ENCODE measurements at places on chromosomes 11 and 22. TPM values are rescaled to one million over a fixed set of nuclear protein-coding genes. Genes with fewer than 3 reads are reported as not detected.

Gene PITPNM1
- total RNA-seq, result 29.4 TPM

GRCh38 chr11:63445720-63446119 lies 45.2 kb downstream of the PLAAT5 start:
- ATAC-seq, result no peak

DNA sequence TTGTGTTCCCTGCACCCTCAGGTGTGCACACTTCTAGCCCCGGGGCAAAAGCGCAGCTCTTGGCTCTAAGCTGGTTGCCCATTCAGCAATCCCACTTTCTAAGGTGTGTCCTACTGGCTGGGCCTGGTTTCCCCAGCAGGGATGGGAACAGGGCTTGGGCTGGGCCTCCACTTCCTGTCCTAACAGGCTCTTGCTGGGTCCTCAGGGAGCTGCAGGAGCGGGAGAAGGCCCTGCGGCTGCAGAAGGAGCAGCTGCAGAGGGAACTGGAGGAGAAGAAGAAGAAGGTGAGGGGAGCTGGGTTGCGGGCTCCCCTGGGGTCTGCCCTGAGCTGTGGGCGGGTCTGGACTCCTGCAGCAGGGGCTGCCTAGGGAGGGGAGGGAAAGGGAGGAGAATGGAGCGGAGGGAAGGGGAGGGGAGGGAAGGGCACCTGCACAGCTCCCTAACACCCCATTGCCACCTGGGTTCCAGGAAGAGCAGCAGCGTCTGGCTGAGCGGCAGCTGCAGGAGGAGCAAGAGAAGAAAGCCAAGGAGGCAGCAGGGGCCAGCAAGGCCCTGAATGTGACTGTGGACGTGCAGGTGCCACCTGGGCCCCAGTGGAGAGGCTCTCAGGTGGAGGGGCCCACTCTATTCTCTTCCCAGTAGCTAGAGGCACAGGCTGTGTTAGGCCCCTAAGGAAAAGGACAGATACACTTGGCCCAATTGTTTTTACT lies 24.6 kb downstream of the INCENP start:
- no peak for ATAC-seq

Gene OR52H1
- not detected for total RNA-seq

- no peak for ATAC-seq
These were observed at the start of gene EHF for GRCh38 chr11:34620820-34621792. Gene EHF, plus strand, starts transcription at chr11:34621093. Its CDS starts 21,538 bp downstream, at chr11:34642631.

GRCh38 chr11:19444231-19444630 lies 203.5 kb upstream of the E2F8 start:
- no peak for ATAC-seq

GRCh38 chr22:31046539-31047226 lies 34.4 kb upstream of the SMTN start:
- ATAC-seq, result no peak

Gene PYGM
- 6.3 TPM for total RNA-seq

GRCh38 chr11:132062541-132062940 lies 692.1 kb downstream of the NTM start:
- no peak for ATAC-seq

GRCh38 chr11:126918556-126918955 lies 82.0 kb downstream of the KIRREL3 start:
- no peak for ATAC-seq

Gene CRYAB
- 203 TPM for total RNA-seq

GRCh38 chr11:66951927-66952337 lies 6.3 kb downstream of the PC start:
- no peak for ATAC-seq

- ATAC-seq, result no peak
These were observed 10.0 kb downstream of the RHOG start for GRCh38 chr11:3830730-3831129.

Gene GGT1
- 3.0 TPM for total RNA-seq

GRCh38 chr22:37275622-37276021 lies 6.7 kb upstream of the CYTH4 start:
- ATAC-seq, result no peak

- ATAC-seq, result no peak
These were observed 54.4 kb downstream of the ARL14EP start for GRCh38 chr11:30377347-30377746.

Gene OR4A16
- not detected for total RNA-seq

DNA sequence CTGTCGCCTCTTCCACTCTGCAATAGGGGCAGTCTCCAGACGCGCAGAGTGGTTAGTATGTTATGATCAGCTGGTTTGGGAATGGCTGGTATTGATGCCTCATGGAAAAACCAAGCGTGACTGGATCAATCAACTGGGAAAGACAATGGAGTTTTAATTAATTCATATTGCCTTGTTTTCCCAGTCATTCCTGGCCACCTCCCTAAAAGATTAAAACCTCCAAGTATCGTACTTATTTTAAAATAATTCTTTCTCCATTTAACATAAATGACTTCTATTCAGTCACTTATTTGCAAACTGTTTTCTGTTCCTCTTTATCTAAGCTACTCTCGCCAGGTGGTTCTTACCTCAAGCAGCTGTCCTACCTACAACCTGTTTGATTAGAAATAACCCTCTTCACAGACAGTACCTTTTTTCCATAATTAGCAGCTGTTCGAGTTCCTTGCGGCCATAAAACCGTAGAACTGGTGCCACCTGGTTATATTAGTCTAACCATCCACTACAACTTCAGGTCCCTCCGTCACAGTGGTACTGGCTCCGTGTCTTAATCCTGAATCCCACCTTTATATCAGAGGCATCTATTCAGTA lies 898 bp downstream of the ZNF215 start:
- ATAC-seq, result peak; percentile 58

GRCh38 chr11:64687204-64687603 lies 35.8 kb downstream of the NRXN2 start:
- no peak for ATAC-seq

Gene RGL4
- 0.41 TPM for total RNA-seq

GRCh38 chr11:57746920-57747319 lies 4.7 kb downstream of the BTBD18 start:
- ATAC-seq, result no peak

Gene NEFH
- 5.1 TPM for total RNA-seq

GRCh38 chr11:7418061-7418460 lies 67.2 kb upstream of the OLFML1 start:
- ATAC-seq, result no peak

Gene APOA1
- total RNA-seq, result 1.9 TPM

- ATAC-seq, result no peak
These were observed 768.3 kb upstream of the ARHGAP42 start for GRCh38 chr11:99918761-99919160.

- no peak for ATAC-seq
These were observed 301.0 kb downstream of the MIAT start for GRCh38 chr22:26958378-26958777.

DNA sequence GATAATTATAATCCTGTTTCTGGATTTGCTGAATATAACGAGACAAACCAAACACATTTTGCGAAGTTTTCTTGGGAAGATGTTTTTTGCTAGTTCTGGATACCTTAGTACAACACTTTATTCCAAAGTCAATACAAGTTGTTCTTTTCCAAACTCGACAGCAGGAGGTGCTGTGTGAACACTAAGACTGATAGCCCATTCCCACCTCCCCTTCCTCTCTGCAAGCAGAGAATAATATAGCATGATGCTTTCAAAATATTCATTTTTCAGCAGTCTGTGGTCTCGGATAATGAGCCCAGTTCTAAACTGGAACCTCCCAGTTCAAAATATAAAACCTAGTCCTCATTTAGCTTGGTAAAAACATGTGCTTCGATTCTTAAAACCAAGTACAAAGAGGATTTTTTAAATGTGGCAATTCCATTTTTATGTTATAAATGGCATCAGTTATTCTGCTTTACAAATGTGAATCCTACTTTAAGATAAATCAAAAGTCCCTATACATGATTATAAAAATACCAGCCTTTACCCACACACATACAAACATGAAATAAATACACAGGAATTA lies 129.1 kb downstream of the DCDC1 start:
- ATAC-seq, result peak; percentile 50

- ATAC-seq, result peak; percentile 45
These were observed 46.6 kb upstream of the RCN1 start for GRCh38 chr11:32044158-32044863.

DNA sequence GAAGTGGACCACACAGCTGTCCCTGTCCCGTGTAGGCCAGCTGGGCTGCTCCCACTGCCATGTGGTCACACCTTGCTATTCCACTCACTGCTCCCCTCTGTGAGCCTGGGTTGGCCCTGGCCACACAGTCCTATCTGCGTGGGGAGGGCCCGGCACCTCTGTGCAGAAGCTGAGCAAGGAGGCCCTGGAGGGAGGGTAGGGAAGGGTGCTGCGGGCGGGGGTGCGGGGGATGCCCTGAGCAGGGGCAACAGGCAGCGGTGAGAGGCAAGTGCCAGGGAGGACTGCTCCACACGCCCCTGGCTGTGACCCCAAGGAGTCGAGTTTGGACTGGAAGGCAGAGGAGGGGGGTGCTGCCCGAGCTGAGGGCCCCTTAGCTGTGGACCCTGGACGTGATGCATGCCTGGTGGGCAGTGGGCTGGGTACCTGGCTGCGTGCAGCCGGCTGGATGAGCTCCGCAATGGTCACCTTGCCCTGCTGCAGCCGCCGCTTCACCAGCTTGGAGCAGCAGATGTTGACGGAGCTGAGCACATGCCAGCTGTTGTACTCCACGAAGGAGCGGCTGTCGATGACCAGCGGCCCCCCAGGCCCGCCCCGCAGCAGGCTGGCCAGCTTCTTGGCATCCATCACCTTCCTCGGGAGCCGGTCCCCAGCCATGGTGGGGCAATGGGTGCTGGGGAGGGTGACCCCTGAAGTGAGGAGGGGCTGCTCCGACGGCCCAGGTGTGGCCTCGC lies 6.7 kb downstream of the DUSP8 start:
- ATAC-seq, result peak; percentile 18

Gene TBX10
- not detected for total RNA-seq

DNA sequence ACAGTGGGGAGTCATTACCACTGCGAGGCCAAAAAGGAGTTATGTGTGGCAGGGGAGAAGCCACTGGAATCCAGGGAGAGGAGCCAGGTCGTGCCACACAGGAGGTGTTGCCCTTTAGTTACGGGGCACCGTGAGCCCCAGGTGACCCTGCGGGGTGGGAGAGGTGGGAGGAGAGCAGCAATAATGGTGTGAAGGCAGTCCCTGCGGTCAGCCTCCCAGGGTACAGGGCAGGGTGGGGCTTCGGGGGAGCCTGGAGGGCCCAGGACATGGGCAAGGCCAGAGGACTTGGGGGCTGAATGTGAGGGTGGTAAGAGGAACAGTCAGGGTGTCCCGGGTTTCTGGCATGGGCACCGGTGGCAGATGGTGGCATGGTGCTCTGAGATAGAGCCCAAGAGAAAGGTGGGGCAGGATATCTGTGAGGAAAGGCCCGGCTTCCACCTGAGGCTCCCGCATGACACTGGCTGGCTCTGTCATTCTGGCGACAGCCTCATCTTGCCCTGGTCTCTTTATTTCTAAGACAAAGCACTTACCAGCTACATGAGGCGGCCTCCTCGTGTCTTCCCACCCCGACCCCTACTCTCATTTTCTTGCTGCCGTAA lies 82.6 kb upstream of the LMO1 start:
- ATAC-seq, result no peak

Gene AQP11
- total RNA-seq, result 3.7 TPM

Gene CHRM1
- 0.34 TPM for total RNA-seq

Gene GGTLC2
- total RNA-seq, result not detected

- ATAC-seq, result peak; percentile 22
These were observed 16.2 kb downstream of the API5 start for GRCh38 chr11:43327987-43328386.

DNA sequence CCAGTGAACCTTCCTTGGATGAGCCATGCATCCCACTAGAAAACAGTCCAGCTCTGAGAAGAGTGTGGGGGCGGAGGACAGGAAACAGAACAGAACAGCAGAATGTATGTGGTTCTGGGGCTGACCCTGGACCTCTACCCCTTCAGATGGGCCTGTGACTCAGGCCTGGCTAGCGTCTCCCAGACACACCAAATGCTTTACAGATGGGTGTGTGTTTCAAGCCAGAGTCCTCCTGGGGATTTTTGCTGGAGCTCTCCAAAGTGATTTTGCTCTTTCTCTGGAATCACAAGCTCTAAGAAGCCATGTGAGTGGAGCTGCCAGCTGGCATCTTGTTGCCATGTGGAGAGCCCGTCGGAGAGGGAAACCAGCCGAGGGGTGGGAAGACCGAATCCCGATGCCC lies 13.2 kb upstream of the C1QTNF4 start:
- peak; percentile 50 for ATAC-seq

GRCh38 chr11:14643697-14644225 lies at the start of gene PDE3B:
Gene PDE3B, plus strand, starts transcription at chr11:14643804. Its CDS starts 272 bp downstream, at chr11:14644076.
- ATAC-seq, result peak; percentile 79

Gene THAP7
- total RNA-seq, result 34.3 TPM

- no peak for ATAC-seq
These were observed 3.1 kb downstream of the TNKS1BP1 start for GRCh38 chr11:57321388-57322255.

Gene HBG2
- not detected for total RNA-seq

- no peak for ATAC-seq
These were observed 26.1 kb downstream of the CD82 start for GRCh38 chr11:44591557-44591956.

GRCh38 chr11:108606070-108606469 lies 12.5 kb upstream of the EXPH5 start:
- no peak for ATAC-seq
